ENCODE measurements at places on chromosomes 5 and 9.

DNA sequence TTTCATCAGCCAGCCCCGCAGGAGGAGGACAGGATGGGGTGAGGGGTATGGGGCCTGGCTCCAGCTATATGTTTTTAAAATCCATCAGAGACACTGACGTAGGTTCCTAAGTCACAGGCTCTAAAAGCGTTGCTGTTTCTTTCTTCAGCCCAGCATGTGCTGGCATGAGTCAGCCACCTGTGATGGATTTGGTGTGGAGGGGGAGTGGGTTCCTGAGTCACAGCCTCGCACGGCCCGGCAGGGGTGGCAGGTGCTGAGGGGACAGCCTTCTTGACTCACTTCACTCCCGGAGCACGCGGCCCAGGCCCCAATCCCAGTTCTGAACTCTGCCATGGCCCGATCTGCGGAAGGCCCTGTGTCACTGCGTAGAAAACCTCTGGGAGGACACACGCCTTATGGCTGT, 38.8 kb upstream of the RPL26L1 start:
- DNase-seq = no peak

GRCh38 chr9:75051285-75051684, 23.2 kb upstream of the CARNMT1 start:
- DNase-seq = no peak

DNA sequence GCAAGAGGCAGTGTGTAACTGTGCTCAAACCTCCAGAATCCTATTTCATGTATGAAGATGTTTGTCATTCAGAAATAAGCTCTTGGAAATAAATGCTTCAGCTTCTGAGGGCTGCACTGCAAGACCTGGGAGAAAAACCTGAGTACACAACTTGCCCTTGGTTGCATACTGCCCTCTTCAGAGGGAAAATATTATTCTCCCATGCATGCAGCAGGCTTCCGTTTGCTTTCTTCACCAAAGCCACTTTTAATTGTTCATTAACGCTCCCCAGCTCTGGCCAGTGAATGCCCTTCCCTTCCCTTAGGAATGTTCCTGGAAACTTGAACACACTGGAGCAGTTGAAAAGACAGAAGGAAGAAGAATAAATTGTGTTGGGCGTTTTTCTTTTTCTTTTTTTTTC, 2.5 kb upstream of the WHRN start:
- no peak for DNase-seq

- DNase-seq = no peak
Observed at GRCh38 chr5:127999909-128000308, 83.7 kb upstream of the SLC12A2 start.

GRCh38 chr5:41772056-41772455, 98.2 kb downstream of the OXCT1 start:
- DNase-seq = no peak

DNA sequence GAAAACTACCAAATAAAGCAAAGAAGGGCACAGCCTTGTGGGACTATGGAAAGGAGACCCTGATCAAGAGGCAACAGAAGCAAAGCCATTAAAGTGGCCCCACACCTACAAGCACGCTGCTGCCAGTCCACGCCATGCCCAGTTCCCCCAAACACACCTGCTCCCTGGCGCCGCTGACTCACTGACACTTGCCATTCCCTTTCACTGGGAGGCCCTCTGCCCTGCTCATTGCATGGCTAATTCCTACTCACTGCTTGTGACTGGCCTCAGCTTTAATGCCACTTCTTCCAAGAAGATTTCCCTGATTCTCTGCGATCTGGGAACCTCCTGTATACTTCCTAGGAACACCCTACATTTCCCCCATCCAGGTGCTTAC, 71.2 kb upstream of the TAF1L start:
- no peak for DNase-seq

DNA sequence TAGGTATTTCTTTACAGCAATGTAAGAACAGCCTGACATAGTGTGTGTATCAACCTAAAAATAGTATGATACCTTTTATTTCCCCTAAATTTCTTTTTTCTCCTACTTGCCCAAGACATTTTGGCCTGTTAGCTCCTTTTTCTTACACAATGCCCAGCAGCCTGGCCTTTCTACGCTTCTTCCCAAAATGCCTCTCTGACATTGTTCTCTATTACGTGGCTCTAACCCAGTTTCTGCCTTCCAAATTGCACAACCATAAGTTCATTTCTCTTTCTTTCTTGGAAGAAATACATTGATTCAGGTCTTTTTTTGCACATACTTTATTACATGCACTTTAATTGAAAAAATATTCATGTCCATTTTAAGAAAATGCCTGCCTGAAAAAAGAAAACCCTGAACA, 408.2 kb downstream of the PRR16 start:
- no peak for DNase-seq

DNA sequence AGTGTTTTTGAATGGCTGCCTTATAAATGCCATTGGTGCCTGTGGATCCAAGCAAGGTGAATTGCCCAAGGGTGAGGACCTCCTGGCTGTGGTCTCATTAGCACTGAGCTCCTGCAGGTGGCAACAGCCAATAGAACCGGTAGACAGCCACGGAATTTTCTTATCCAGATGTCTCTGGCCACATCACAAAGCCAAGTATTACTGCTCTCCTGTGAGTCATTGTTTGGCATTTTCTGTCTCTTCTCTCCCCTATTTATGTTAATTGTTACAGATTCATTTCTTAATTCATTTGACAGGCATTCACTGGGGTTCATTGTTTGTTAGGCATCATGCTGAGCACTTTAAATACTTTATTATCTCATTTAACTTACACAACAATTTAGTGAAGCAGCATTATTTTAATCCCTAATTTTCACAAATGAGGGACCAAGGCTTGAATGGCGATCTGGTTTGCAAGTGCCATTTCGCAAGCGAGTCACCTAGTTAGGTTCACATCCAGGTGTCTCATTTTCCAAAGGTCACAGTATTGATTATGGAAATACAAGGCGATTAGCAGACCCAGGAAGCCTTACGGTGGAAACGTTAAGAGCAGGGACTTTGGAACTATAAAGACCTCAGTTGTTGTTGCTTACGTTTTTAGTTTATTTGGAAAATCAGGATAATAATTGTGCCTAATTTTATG, 58.2 kb upstream of the DPYSL3 start:
- DNase-seq = no peak

- no peak for DNase-seq
Observed at GRCh38 chr9:129665389-129665775, at the start of gene PRRX2. PRRX2 (plus strand) TSS chr9:129665647; CDS start chr9:129665868, 221 bp downstream.

- no peak for DNase-seq
Observed at GRCh38 chr9:17600962-17601593, 22.2 kb downstream of the SH3GL2 start.

- no peak for DNase-seq
Observed at GRCh38 chr5:75052192-75053053, at the start of gene GCNT4. GCNT4 (minus strand) TSS chr5:75052558; CDS start chr5:75030037, 22,521 bp downstream.

DNA sequence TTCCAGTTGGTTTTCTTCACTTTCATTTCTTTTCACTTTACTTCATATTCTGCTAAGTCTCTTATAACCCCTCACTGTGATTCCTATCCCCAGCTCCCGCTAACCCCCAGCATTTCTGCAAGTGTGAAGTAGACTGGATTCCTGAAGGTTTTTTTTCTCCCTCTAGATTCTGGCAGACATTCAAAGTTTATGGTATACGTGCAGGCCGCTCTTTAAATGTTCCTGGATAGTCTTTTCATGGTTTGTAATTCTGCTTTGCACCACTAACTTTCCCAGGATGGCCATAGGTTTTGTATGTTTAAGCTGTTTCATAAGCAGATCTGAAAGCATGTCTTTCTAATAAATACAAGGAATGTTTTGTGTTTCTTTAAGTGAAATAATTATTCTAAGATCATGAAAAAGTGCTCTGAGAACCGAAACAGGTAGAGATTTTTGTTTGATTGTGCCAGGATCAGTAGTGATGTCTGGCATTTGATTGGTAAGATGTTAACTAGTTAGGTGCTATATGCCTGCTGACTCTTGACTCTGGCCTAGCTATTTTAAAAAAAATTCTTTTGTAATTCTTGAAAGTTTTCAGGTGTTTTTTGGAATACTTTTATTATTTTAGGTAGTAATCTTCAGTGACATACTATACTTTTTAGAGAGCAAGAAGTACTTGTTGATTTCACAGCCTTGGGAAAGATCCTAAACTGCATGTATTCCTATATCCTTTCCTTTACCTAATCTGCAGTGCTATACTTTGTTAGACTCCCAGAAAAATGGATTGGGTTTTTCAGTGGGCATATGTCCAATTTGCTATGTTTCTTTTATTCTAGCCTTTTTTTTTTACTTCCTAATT, 29.7 kb downstream of the CNOT6 start:
- no peak for DNase-seq

- DNase-seq = no peak
Observed at GRCh38 chr5:115415143-115415491, 118.7 kb upstream of the CCDC112 start.

DNA sequence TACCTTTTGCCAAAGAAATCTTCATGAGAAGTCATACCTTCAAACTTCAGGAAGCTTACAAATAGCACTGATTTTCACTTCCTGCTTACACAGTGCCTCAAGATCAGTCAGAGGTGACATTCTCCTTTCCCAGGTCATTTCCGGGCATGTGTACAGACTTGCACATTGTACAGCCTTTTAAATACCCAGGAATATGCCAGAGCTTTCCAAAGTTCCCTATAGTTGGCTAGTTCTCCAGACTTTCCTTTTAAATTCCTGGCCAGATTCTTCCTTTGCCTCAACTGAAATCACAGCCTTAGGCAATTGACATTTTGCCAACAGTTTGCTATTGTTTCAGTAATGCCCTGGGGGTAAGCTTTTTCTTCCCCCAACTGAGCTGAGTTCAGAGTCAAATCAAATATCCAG, 47.2 kb downstream of the RFX3 start:
- no peak for DNase-seq

- no peak for DNase-seq
Observed at GRCh38 chr5:132662925-132663770, 5.2 kb downstream of the IL13 start.

- no peak for DNase-seq
Observed at GRCh38 chr5:76487821-76488220, 84.7 kb downstream of the IQGAP2 start.

DNA sequence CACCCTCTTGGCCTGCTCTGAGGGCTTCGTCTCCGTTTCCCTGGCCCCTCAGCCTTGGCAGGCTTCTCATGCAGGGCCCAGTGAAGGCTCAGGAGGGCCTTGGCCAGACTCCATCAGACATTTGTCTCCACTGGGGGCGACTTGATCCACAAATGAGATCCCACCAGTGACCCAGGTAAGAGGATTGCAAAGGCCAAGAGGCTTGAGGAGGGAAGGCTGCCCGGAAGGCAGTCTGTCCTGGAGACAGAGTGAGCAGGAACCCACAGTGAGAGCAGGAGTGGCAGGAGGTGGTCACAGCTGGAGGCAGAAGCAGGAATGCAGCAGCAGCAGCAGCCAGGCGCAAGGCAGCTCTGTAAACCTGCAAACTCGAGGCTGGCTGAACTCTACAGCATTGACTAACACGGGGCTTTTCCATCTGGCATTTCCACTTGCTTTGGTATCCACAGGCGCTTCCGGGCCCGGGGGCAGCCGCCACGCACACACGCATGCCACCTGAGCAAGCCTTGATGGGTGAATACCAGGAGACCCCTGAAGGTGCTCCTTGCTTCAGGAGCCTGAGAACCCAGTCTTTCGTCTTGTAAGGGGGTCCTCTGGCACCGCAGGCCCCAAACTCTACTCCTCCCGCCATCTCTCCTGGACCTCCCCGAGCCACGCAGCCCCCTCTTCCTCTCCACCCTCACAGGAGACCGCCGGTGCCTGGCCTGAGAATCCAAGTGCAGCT, 14.7 kb downstream of the MGAT1 start:
- DNase-seq = peak; percentile 87

- no peak for DNase-seq
Observed at GRCh38 chr5:24225051-24225450, 419.7 kb downstream of the CDH10 start.

DNA sequence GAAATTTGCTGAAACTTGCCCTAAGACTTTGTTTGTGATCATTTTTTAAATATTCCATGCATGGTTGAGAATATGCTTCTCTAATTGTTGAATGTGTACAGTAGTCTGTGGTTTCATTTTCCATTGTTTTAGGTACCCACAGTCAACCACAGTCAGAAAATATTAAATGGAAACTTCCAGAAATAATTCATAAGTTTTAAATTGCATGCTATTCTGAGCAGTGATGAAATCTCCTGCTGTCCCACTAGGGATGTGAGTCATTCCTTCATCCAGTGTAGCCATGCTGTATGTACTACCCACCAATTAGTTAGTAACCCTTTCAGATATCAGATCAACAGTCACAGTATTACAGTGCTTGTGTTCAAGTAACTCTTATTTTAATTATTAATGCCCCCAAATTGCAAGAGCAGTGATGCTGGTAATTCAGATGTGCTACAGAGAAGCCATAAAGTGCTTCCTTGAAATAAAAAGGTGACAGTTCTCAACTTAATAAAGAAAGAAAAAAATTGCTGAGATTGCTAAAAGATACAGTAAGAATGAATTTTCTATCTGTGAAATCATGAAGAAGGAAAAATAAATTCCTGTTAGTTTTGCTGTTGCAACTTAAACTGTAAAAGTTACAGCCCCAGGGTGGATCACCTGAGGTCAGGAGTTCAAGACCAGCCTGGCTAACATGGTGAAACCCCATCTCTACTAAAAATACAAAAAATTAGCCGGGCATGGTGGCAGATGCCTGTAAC, 79.9 kb upstream of the FBXL17 start:
- DNase-seq = no peak

DNA sequence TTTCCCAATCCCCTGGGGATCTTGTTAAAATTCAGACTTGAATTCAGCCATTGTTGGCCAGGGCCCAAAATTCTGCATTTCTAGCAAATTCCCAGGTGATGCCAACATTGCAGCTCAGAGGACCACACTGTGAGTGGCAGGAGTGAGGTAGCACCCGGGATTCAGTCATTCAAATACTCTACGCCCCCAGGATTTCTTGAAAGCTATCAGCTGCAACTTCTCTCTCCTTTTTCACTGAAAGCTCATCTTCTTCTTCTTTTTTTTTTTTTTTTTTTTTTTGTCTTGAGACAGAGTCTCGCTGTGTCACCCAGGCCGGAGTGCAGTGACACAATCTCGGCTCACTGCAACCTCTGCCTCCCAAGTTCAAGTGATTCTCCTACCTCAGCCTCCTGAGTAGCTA, 19.3 kb upstream of the ANKH start:
- no peak for DNase-seq

- DNase-seq = no peak
Observed at GRCh38 chr5:53915120-53915519, 354.7 kb downstream of the NDUFS4 start.

- DNase-seq = no peak
Observed at GRCh38 chr5:1480217-1480616, 35.0 kb upstream of the SLC6A3 start.
